NCI-H774 (cell line): ENCODE measurements at places on chromosomes 1 and 21.

DNA sequence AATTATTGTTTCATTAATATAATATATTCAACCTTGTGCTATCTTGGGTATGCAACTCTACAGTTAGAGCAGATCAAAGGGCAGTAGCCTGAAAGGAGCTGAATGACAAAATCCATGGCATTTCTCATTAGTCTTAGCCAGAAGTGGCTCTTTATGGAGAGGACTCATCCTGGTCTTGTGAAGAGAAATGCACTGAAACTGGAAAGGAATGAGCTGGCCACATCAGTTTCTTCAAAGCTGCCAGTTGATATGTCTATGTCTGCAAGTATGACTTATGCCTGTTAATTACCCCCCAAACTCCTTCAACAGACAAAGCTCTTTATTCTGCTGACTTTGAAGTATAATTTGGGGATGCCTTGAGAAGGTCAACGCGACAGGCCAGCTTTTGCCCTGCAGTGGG is 119.0 kb upstream of the UBE2U start:
- DNase-seq: no peak

DNA sequence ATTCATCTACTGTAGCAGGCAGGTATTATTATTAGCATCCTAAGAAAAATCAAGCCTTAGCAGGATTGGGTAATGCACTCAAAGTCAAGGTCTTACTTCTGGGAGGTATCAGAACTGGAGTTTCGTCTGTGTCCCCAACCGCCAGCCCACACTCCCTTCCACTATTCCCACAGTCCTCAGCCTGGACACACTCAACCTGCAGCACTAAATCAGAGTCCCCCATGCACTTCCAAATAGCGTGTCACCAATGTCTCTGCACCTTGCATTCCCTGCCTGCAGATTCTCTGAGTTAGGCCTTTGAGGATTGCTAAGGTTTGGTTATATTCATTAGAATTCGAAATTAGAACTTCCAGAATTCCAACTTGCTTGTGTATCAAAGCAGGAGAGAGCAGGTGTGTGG is 3.9 kb downstream of the LYPD8 start:
- DNase-seq: no peak

DNA sequence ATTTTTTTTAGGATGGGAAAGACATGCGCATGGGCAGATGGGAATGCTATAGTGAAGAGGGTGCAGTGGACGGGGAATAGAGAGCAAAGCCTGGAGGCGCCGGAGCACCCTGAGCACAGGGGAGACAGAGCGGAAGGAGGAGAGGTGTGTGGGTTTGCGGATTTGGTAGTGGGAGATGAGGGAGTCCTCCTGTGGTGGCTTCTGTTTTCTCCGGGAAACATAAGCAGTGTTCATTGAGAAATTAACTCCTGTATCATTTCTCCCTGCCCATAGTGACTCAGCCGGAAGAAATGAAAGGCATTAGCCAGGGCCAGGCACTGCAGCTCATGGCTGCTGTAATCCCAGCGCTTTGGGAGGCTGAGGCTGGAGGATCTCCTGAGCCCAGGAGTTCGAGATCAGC is 4.7 kb upstream of the PTPRF start:
- DNase-seq: no peak

- DNase-seq: no peak
Observed at GRCh38 chr21:33598051-33598450, 9.6 kb upstream of the DONSON start.

- no peak for DNase-seq
Observed at GRCh38 chr1:47564570-47564969, 126.7 kb downstream of the FOXD2 start.

- DNase-seq: no peak
Observed at GRCh38 chr1:187451238-187451637, 622.5 kb downstream of the PLA2G4A start.

DNA sequence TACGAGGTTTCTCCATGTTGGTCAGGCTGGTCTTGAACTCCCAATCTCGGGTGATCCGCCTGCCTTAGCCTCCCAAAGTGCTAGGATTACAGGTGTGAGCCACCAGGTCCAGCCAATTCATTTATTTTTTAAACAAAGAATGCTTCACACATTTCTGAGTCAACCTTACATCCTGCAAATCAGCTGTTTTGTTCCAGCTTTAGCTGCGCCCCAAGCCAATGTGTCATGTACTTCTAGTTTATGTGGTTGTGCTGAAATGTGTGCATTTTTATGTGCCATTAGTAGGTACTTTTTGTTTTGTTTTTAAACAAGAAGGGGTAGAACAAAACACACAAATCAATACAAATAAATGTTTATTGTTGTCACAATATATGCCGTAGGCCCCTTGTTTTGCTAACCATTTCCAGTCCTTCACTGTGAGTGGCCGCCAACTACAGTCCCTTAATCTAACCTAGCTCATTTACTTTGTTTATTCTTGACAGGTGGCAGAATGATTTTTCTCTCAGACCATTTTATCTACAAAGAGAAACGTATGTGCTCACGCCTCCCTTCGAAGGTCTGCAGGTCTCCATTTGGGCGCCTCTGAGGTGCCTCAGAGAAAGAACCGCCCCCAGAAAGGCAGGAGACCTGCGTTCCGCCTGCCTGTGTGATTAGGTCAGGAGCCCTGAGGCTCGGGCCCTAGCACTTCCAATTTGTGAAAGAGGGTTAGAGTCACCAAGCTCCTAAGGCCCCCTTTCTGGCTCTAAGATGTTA is 2.8 kb upstream of the CASQ2 start:
- DNase-seq: peak; percentile 55

GRCh38 chr1:9239622-9240401 is 5.2 kb downstream of the H6PD start:
- DNase-seq: no peak
